ENCODE measurements at places on chromosomes 7 and 10.

DNA sequence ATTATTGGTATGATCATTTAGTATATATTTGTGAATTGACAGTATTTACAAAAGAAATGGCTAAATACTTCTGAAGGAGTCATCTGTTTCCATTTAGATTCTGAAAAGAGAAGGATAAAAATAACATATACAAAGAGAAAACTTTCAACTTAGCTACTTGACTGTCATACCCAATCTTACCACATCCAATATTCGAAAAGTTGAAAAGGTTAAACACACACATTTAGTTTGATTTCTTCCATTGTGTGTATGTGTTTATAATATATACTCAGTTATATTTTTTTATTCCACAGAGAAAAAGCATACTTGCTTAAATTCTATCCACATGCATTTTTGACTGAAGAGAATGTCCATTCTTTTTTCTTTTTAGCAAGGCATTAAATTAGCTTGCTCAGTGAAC, 470.7 kb downstream of the TFEC start:
- DNase-seq = no peak

DNA sequence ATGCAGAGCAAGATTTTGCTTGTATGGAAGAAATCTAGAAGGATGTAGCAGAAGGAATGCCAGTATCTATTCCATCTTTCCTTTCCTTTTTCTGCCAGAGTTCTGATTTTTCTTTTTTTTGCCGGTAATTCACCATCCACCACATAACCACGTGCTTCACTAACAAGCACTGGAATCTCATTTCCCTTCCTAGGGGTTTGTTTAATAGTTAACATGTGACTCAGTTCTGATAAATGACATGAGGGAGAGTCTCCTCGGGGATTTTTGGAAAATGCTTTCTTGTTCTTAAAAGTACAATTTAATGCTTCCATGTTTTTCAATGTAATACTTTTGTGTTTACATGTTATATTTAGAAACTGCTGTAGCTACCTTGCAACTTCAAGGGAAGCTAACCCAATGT, 590.2 kb downstream of the SH2D4B start:
- DNase-seq = no peak

GRCh38 chr7:20111821-20112542, 105.2 kb downstream of the MACC1 start:
- no peak for DNase-seq

DNA sequence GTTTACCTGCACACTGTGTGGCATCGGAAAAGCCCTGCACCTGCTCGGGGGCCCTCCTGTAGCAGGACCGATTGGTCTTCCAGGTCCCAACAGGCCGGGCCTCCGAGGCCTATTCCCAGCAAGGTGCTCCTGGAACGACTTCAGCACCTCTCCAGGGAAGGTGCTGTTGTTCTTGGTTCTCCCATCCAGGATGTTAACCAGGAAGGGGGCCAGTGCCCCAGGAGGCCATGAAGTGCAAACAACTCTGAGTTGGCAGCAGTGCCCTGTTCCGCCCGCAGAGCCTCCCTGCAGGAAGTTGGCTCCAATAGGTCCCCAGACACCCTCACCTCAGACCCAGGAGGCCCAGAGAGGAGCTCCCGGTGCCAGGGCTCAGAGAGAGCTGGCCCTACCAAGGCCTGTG, 64.0 kb upstream of the DUSP5 start:
- no peak for DNase-seq

DNA sequence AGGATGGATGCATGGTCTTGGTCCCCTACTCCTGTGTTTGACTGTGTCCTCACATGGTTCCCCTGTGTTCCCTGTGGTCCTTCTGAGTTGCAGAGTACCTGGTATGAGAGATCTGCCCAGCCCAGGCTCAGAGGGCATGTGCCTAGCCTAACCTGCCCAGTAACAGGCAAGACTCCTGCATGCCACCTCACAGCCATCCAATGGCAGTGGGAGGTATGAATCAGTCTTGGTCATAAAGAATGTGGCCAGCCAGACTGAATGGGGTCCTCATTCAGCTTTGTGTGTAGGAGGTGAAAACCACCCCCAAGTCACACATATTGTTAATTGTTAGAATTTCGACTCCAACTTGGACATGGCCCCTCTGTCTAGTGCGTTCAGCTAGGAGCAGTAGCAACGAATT, 17.2 kb upstream of the GPR158 start:
- DNase-seq = no peak

DNA sequence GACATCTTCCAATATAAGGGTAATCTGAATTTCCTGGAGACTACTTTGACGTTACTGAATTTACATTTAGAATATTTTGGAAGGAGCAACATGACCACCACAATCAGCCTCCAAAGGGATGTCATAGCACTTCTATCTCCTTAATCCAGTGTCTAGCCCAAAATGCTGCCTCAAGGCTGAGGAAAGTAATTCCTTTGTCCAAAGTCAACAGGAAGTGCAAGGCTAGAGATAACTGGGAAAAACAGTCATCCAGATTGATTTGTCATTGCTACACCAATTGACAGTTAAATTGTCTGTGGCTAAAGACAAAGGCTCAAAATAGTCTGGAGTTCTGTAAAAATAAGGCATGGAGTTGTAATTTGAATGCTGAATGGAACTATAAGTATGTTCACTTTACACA, 3.9 kb upstream of the TFPI2 start:
- DNase-seq = no peak

- peak; percentile 33 for DNase-seq
These were observed 19.0 kb upstream of the CLDN4 start for GRCh38 chr7:73811760-73812168.

- no peak for DNase-seq
These were observed 327.3 kb downstream of the HTR7 start for GRCh38 chr10:90530521-90530920.

DNA sequence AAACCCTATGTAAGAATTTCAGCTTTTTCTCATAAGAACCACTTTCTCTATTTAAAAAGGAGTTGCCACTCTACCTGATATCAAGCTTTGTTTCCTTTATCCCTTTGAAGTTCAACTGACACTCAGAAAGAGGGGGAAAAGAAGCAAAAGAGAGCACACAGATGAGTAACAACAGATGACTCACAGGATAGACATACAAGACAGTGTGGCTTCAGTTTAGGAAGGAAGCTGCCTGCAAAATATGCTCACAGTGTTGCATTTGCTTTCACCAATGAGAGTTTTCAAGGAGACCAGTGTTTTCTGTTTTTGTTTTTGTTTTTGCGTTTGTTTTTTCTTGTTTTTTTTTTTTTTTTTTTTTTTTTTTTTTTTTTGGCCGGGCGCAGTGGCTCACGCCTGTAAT, 1181.6 kb downstream of the DNAJB9 start:
- DNase-seq = no peak

DNA sequence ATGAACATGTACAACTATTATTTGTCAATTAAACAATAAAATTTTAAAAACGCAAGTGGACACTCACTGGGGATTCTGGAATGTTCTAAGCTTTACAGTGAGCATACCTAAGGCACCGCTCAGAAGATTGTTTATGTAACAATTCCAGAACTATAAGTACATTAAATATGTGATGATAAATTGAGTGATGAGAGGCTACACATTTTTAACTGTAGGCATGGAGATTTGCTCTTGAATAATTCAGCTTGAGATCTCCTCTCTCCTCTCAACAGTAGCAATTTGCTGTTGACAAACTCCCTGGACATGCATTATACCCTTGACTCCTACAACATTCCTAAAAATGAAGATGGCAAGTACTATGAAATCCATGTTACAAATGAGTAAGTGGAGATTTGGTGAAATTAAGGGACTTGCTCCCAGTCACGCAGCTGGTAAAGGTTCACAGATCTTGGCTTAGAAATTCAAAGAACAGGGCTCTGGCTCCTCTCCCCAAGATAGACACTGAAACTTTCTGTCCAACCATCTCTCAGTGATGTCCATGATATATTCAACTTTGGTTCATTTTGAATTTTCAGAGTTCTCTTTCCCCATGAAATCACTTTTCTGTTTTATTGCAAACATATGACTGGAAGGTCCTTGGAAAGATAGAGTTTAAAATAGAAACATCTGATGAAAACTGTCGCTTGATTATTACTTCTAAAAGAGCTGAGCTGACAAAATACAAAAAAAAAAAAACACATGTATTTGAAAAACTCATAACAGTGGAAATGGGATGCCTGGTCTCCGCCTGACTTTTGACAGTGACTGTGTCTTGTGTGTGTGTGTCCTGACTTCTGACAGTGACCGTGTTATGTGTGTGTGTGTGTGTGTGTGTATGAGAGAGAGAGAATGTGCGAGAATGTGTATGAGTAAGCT, 488.3 kb downstream of the TNS3 start:
- DNase-seq = no peak

DNA sequence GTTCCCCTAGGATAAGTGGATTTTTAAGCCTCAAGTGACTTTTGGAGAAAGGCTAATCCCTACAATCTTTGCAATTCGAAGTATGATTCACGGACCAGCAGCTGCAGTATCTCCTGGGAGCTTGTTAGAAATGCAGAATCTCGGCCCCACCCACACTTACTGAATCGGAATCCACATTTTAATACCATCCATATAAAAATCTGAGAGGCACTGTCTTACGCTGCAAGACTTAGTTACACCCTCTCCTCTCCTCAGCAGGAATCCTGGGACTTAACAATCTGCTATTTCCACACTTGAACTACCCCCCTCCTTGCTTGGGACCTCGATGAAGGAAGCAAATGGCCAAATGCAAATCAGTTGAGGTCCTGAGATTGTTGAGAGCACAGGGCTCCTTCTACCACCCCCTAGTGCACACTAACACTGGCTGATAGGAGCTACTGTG, 21.0 kb downstream of the ITPRIP start:
- no peak for DNase-seq

GRCh38 chr7:77484785-77485184, 52.3 kb upstream of the PTPN12 start:
- no peak for DNase-seq

DNA sequence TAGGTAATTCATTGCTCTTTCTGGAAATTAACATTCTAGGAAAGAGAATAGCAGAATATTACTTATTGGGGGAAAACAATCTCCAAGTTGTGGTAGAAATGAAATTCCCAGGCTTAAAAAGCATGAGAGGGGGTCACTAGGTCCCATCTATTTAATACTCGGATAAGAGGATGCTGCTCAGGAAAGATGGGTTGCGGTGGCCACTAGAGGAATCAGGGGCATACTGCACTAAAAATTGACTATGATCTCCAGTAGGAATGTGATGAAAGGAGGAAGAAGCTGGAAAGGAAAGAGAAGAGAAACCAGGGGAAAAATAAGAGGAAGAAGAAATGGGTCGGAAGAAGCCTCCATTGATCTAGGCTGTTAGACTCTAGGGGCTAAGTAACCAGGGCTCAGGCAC, 192.8 kb downstream of the GPAM start:
- DNase-seq = no peak

GRCh38 chr7:152436111-152436930, 518 bp upstream of the KMT2C start:
- peak; percentile 89 for DNase-seq

GRCh38 chr10:48335788-48336187, 29.3 kb downstream of the MAPK8 start:
- no peak for DNase-seq

- no peak for DNase-seq
These were observed 158.1 kb upstream of the CHST15 start for GRCh38 chr10:124251317-124252065.

- no peak for DNase-seq
These were observed 122.0 kb upstream of the LAMB4 start for GRCh38 chr7:108252177-108252576.

DNA sequence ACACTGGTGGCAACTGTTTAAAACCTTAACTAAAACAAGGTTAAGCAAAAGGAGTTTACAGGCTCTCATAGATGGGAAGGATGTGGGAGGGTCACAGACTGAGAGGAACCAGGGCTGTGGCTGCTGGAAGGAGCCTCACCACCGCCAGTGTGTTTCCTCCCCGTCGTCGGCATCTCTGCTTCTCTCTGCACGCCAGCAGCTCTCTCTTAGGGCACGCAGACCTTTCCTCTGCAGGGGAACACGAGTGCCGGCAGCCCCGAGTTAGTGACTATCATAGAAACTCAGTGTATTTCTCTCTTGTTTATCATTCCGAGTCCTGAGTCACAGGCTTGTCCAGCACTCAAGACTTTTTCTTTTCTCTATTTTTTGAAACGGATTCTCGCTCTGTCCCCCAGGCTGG, 8.1 kb upstream of the SH2D4B start:
- DNase-seq = no peak

DNA sequence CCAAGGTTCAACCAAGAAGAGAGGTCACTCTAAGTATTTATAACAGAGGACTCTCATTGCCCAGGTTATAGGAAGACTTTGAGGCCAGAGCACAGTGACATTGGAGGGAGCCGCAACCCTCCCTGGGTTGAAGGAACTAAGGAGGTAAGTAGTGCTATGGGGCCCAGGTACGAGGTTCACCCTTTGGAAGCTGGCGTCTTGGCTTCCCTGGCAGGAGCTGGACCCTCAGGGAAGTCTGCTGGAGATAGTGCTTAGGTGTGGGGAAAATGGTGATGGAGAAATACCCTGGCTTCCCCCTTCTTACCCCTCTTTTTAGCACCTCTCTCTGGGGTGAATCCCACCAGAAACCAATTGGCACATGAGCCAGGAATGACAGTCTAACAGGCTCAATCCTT, 317.9 kb upstream of the ZNF32 start:
- DNase-seq = no peak

- DNase-seq = no peak
These were observed 32.2 kb downstream of the IL15RA start for GRCh38 chr10:5945190-5945509.
